Stimulated activated CD8-positive, alpha-beta memory T cell treated with anti-CD3 and anti-CD28 coated beads, Interleukin-15, amount 100 ng/mL, for 48 hours (primary cell): ENCODE measurements at places on chromosomes 16 and 17.

DNA sequence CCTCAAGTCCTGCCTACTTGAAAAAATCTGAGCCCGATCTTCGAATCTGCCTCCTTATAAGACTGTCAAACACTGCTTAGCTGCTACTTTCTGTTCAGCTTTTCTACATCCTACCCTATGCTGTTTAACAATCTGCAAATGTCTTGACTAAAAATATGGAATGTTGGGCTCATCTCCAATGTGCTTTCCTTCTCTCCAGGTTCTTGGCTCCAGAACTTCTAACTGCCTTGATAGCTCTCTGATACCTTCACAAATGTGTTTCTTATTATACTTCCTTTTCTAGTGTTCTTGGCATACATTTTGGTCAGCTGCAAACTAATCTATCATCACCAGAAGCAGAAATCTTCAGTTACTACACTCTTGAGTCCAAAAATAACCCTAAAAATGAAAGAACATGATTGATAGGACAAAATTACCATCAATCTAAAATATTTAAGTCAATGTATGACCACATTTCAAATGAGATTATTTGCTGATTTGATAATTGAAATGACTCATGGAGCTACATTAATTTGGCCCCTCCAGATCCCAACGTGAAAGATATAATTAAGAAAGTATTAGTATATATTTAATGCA lies 372.3 kb upstream of the MON1B start:
- DNase-seq: no peak

DNA sequence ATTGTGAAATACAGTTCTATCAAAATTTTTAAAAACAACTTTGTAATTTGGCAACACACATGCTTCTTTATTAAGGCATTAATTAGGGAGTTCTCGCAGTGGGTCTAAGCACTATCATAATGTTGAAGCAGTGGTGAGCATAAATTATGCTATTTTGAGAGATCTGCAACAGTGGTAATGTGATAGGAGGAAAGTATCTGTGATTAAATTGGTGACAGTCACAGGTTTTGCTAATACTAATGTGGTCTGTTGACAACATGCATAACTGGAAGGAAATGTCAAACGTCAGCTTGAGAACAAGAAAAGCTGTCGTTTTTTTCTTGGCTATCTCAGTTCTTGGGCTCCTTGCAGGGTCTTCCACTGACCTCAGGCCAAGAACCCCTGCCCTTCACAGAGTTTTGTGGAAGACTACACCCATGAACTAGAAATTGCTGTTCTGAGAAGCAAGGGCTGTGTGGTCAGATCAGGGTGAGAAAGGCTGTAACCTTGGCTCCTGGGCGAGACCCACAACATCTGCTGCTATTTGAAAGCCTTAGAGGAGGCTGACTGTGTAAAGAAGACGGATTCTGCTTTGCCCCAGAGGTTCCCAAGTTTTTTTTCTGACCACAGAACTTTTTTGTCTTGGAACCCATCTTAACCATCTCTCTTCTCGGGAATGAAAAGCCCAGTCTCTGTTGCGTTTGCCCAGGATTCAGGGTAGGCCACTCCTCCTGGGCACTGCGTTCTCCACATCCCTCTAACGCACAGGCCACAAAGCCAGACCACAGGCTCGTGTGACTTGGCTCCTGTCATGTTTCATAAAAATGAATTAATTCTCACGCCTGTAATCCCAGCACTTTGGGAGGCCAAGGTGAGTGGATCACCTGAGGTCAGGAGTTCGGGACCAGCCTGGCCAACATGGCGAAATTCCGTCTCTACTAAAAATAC lies 13.9 kb downstream of the ATP2A1 start:
- no peak for DNase-seq

DNA sequence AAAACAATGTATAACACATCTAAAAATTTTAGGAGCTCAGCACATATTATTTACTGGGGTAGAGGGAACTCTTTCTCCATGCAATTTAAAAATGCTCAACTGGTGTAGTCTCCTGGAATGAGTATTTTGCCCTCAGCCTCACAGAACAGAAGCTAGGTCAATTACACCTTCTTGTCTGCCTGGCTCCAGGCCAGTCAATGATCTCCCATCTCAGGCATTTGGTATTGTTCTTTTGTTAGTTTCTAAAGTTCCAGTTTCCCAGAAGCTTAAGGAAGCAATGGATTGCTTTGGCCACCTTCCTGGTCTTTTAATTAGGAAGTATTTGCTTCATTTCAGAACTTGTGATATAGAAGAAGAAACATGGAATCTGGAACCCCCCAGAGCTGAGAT lies 360.3 kb upstream of the ASIC2 start:
- DNase-seq: no peak

DNA sequence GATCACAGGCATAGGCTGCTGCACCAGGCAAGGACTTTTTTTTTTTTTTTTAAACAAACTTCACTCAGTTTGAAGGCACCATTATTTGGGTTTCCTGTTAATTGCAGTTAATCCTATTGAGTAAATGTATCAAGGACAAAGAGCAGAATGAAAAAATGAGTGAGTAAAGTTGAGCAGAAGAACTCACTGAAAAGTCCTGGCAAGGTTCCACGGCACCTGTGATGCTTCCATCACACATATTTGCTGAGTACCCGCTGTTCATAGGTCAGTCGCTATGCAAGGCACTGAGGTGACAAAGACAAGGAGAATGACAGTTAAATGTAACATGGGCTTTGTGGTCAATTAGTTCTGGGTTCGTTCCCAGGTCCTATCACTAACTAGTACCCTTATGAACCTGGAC lies 670.0 kb downstream of the MAF start:
- no peak for DNase-seq

GRCh38 chr17:77229786-77230435 lies 89.1 kb downstream of the SEC14L1 start:
- no peak for DNase-seq

- DNase-seq: peak; percentile 66
Measured at GRCh38 chr16:85554889-85555718, 58.0 kb upstream of the GSE1 start.

- DNase-seq: no peak
Measured at GRCh38 chr17:62562656-62563055, 64.8 kb upstream of the MRC2 start.

DNA sequence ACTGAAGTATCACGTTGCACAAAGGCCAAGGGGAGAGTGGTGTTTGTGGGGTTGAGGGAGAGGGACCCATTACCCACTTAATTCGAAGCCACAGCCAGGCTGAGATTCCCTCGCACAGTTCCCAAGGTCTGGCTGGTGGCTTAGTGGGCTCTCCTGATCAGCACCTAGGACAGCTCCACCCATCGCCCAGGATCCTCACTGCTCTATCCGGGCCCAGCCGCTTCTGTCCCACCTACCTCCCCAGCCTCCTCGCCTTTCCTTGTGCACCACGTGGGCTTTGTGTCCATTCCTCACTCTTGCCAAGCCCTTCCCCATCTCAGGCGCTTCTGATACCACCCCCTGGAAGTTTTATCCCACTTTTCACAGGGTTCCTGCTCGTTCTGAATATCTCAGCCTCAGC lies 163.5 kb downstream of the CCT6B start:
- no peak for DNase-seq

DNA sequence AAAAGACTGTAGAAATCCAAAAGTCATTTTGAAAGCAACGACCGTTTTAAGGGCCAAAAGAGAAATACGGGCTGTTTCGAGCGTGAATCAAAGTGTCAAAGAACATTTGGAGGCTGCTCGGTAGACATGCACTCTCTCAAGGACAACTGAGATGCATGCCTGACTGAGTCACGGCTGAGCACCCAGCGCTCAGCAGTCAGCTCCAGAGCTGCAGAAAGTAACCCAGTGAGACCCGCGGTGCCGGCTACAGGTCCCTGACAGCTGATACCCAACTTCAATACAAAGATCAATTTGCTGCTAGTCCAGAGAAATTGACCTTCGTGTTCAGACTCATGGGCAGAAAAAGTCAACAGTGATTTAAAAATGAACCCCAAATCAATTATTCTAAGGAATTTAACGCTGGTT lies 214.9 kb downstream of the STX8 start:
- DNase-seq: no peak

DNA sequence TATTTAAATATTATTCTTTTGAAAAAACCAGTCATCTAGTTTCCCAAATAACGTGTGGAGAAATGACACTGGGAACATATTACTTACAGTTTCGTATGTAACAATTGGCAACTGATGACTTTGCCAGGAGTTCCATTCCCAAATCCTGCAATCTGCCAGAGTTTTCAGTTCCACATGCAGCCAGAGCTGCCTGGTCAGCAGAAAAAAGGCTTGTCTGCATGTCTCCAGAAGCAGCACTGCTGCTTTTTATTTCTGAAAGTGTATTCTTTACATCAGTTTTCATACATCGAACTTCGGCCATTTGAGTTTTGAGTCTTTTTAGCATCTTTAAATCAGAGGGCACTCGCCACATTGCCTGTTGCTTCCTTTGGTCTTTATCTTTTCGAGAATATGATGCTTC lies 78.4 kb downstream of the TRIM37 start:
- no peak for DNase-seq

DNA sequence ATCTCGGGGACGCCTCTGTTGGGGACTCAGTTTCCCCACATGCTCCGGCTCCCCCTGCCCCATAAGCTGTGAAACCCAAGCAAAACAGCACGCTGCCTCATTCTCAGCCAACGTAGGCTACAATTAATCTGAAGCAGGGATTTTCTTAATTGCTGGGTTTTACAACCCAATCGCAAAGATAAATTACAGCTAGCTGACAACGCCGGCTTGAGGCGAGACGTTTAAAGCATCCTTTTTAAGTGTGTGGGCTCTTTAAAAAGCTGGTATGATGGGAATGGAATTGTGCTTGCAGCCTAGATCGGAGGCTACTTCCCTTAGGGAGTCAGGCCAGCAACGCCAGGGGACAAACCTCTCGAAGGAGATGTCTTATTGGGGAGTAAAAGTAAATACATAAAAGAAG lies 185.3 kb downstream of the ZNF423 start:
- DNase-seq: no peak

DNA sequence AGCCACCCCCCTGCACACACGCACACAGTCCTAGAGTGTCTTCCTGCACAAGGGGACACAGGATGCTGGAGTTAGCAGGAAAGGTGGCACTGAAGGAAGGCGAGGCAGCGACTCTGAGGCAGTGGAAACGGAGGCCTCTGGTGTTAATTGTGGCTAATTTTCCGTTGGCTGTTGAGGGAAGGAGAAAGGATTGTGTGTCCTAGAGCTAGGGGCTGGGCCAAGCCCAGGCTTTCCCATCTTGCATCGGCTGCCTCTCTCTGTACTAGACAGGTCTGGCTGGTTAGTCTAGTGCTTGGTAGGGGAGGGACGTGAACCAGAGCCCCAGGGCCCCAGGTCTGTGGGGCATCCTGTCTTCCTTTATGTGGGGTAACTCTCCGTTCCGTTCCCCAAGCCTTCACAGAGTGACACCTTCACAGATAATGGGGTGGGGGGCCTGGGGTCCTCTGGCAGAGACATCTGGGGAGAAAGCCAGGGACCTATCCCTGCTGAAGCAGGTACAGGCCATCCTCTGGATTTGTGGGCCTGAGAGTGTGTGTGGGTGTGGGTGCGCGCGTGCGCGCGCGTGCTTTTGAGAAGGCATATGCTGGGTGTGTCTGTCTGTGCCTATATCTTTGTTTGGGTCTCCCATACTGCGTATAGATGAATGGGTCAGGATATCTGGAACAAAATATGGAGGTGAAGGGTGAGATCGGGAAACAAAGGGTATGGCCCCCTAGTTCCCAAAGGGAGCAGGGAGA lies at the start of gene CHD3:
TSS of gene CHD3 (plus strand) at position 606 of the 737 bp plus-strand sequence. CDS start 212 bp downstream, outside the sequence.
- no peak for DNase-seq

DNA sequence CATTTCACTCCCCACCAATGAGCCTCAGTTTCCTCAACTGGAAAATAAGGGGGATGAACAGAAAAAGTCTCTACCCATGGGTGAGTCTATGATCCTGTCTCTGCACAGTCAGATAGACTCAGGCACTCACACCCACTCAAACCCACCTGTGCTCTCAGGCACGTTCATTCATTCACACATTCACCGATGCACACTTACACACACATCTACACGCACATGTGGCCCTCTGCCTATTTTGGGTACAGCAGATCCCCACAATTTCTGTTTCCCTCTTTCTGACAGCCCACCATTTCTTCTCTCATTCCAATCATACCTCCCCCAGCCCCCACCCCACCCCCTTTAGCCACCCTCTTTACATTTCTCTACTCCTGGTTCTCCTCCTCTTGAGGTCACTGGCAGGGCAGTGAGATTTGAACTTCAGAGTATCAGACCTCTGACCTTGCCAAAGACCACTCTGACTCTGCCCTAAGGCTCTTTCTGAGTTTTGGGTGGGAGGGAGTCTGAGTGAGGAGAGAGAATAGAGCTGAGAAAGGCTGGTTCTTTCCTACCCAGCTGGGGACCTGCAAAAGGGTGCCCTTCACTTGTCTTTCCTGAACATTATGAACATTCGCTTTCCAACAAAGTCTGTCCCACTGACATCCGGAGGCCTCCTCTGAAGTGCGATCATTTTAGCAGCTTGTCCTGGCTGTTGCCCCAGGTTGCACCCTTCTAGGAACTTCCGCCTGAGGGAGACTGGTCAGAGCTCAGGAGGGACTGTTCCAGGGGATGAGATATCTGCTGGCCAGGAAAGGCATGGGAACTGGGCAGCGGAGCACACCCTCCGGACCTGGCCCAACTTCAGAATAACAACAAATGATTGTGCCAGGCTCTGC lies 10.1 kb upstream of the COL1A1 start:
- DNase-seq: no peak

- DNase-seq: no peak
Measured at GRCh38 chr16:503150-504071, 24.1 kb upstream of the CAPN15 start.

- DNase-seq: no peak
Measured at GRCh38 chr16:23927796-23928195, 92.0 kb downstream of the PRKCB start.

DNA sequence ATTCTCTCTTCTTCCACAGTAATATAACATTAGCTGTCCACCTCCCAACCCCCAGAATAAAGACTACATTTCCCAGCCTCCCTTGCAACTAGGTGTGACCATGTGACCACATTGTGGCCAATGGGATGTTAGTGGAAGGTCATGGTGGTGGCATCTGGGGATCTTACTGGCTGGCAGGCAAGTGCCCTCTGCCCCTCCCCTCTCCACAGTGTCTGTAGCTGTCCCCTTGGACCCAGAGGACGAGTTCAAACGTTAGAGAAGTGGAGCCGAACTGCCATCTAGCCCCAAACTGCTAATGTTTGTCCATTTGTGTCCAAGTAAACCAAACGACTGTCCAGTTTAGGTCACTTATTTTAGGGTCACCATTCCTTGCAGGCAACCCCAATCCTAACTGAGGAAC lies 26.6 kb upstream of the KCNG4 start:
- DNase-seq: no peak

GRCh38 chr16:83851473-83851872 lies 43.7 kb downstream of the HSBP1 start:
- no peak for DNase-seq

DNA sequence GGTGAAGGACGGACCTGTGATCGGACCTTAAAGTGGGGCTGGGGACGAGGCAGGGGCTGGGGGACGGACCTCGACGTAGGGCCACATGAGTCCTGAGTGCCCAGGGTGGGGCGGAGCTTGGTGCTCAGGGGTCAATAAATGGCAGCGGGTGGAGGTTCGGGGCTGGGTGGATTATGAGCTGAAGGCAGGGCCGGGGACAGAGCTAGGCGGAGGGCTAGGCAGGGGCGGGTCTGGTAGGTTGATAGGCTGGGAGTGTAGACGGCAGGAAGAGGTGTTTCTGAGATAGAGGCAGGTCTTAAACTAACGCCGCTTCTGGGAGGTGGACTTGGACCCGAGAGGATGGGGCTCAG lies 733 bp downstream of the CHRNB1 start:
- DNase-seq: no peak
